NCI-H2081 treated with DMSO at 0.1 percent for 48 hours (cell line): ENCODE measurements at places on chromosomes 3 and 15.

- DNase-seq = no peak
These were observed 13.1 kb downstream of the CCR5AS start for GRCh38 chr3:46393554-46394434.

DNA sequence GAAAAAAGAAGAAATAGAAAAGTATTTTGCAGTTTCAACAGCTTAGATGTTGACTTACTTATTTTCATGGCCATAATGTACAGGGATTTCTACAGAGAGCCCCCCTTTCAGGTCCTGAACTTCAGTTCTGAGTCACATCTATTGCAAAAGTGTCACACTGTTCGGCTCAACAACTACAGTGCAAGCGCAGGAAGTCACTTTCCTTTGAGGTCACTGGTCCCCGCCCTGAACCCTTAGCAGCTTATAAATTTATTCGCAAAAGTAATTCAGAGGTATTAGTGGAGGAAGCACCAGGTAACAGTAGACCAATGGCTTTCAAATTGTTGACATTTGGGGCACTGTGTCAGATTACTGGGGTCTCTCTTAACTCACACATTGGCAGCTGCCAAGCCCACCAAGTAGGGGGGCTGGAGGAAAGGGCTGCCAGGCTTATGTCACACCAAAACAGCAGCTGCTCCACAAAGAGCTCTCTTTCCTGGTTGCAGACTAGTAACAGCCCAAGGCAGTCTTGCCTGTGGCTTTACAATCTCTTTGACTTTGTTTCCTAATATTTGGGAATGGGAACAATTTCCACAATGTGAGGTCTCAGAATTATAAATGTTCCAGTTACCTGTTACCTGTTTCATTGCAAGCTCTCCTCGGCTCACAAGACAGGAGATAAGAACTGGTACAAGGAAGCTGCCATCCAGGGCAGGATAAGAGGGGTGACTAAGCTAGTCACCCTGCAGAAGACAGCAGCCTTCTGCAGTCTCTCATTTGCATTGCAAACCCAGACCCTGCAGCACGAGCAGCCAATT is 130.2 kb upstream of the STRIT1 start:
- no peak for DNase-seq

- no peak for DNase-seq
These were observed 294.8 kb upstream of the EPHA3 start for GRCh38 chr3:88812576-88812975.

- no peak for DNase-seq
These were observed 746.8 kb upstream of the LMCD1 start for GRCh38 chr3:7754653-7755441.

DNA sequence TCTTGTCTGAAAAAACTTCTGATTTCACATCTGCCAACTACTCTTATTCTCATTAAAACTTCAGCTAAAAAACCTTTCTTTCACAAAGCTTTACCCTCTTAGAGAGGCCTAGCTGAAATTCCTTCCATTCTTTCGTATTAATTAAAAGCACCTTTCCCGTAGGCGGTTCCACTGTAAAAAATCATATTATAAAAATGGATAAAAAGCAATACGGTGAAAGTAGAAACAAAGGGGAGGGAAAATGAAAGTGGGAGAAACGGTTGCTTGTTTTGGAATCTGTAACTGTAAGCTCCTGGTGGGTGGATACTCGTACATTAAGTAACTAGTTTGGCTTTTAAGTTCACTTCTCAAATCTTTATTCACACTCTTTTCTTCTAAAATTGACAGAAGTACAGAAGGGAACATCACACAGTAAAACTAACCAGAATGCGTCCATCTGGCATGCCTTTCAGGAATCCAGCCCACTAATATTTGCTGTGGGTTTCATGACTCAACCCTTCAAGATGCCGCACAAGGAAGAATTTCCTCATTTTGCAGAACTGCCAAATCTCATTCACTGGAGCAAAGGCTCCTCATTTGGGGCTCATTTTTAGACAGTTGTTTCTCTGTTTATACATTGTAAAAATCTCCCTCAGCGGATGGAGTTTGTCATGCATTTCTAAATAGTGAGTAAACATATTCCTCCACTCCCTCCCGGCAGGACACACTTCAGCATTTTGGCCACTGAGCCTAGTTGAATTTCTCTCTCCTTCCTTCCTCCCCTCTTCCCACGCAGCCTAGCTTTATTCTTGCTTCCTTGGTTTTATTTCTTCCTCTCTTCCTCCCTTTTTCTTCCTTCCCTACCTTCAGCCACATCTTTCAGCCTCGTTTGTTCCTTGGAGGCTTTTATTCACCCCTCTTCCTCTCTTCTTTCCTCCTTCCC is 419.5 kb upstream of the NAALADL2 start:
- DNase-seq = peak; percentile 86

GRCh38 chr3:55562700-55563099 is 75.6 kb upstream of the WNT5A start:
- DNase-seq = no peak

GRCh38 chr3:196399485-196399945 is 32.7 kb downstream of the UBXN7 start:
- no peak for DNase-seq

- no peak for DNase-seq
These were observed 19.2 kb downstream of the BLOC1S6 start for GRCh38 chr15:45606413-45606812.

GRCh38 chr3:96959474-96959873 is 145.1 kb downstream of the EPHA6 start:
- no peak for DNase-seq

DNA sequence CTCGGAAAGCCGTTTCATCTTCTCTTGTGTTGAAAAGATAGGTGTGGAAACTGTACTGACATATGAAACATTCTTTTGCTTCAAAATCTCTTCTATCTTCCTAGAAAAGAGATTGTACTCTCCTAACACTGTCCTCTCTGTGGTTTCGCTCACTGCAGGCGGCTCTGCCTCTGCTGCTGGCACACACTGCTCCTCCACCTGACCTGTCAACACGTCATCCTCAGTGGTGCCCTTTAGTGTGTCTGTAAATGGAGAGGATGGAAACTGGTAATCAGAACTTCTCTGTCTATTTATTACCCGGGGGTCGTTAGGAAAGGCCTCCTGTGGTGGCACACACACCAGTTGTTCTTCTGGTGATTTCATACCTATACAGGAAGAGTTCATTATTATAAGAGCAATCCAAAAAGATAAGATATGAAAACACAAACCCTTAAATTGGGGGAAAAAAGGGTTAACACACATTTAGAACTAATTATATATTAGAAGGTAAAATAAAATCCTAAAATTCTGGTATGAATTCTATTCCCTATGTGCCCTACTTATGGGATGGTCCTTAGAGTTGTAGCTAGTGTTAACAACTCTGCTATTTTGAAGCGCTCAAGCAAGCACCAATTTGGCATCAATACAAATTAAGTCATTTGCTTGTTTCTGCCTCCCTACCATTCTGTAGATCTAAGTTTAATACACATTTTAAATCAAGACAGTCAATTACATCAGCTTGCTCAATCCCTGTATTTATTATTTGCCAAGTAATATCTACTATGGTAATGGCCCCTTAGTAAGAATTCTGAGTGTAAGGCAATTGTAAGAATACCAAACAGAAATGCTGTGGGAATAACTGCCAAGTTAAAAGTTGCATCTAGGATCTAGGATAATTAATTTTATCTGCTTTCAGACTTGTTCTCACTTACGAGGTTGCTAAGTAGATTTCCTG is 49.2 kb downstream of the TASOR start:
- no peak for DNase-seq

DNA sequence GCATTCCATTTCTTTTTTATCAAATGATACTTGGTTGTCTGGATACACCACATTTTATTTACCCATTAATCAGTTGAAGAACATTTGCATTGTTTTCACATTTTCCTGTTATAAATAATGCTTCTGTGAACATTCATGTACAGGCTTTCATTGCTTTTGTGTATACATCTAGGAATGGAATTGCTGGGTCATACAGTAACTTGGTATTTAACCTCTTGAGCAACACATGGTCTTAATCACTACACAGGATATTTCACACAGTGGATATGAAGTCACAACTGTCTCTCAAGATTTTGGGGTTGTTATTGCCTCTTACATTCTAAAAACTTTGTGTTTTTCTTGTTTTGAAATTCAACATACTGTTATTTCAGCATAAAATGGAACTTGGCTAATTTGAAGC is 48.2 kb downstream of the C3orf85 start:
- no peak for DNase-seq

GRCh38 chr3:13135251-13135810 is 62.1 kb upstream of the IQSEC1 start:
- no peak for DNase-seq

DNA sequence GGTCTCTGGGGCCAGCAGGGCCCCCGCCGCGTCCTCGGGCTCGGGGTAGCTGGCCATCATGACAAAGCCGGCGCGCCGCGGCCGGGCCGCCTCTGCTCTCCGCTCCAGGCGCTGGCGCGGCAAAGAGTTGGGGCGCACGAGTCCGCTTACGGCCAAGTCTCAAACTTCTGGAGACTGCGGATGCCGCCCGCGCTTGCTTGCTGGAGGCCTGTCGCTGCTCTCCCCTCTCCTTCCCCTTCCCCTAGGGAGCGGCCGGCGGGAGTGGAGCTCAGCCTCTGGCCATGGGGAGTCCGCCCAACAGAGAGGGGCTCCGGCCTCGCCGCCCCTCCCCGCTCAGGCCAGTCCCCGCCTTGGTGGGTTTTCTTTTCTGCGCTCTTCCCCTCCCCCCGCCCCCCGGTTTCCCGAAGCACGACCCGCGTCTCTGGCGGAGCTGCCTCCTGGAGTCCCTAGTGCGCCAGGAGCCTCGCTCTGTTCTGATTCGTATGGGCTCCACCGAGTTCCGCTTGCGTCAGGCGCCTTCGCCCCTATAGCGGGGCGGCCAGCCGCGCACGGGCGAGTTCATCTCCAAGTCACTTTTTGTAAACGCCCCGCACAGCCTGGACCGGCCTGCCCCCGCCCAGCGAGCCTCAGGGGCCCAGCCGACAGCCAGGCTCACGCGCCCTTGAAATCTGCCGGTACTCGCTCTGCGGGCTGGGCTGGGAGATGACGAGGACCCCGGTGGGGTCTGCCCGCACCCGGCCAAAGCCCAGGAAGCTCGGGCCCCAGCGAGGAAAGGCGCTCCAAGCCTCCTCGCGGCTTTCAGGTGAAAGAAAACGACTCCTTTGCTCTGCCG is at the start of the genes FOXL2 and FOXL2NB:
Gene FOXL2 (minus strand): TSS at position 475 of the 832 bp plus-strand sequence. CDS start 415 bp downstream, at position 60.
Gene FOXL2NB (plus strand): TSS at position 555 of the 832 bp plus-strand sequence. CDS start 148 bp downstream, at position 703.
- no peak for DNase-seq

DNA sequence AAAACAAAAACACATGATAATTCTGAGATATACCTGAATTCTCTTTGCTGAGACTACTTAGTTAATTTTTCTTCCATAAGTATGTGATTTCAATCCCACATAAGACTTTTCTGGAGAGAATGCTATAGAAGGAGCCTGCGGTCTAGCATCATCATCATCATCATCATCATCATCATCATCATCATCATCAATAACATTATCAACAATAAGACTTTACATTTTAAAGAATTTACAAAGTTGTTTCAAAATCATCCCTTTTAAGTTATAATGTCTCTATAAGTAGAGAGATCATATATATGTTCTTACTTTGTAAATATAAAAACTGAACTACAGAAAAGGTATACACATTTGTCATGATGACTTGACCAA is 965.3 kb downstream of the ROBO1 start:
- DNase-seq = no peak

- DNase-seq = no peak
These were observed 102.2 kb upstream of the MANF start for GRCh38 chr3:51282931-51283330.

- no peak for DNase-seq
These were observed 321.5 kb upstream of the ICE2 start for GRCh38 chr15:60800299-60801072.

- DNase-seq = no peak
These were observed 93.2 kb downstream of the SLCO3A1 start for GRCh38 chr15:91946581-91947292.

DNA sequence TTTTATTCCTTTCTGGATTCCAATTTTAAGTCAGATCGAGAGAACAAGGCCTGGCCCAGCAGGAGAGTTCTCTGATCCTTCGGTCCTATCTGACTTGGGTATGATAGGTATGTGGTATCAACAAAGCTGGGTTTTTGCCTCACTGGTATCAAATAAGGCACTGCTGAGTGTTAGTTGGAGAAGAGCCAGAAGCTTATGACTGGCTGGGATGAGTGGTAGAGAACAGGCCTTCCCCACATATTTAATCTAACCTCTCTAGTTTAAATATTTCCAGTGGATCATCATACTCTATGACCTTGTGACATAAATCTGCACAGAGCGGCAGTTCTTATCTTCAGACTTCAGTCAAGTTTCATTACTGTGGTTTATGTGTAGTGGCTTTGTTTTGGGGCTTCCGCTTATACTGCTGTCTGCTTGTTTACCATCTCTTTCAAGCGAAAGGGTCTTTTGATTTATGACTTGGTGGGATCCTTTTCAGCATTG is 164.5 kb downstream of the PTPRG start:
- no peak for DNase-seq

- no peak for DNase-seq
These were observed 10.2 kb downstream of the CD276 start for GRCh38 chr15:73694419-73694818.

DNA sequence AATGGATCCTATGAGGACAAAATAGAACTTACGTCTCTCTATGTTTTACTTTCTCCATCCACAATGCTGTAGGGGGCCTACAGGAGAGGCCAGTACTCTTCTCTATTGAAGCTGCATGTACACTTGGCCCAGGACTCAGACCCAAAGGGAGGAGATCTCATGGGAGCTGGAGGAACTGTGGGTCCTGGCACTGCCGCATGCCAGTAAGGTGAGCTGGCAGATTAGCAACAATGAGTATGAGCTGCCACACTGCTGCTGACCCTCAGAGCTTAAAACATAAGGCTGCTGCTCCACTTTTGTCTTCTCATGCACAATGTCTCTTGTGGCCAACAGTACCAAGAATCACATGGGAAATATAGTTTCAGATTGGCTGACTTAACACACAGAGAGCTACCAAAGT is 57.8 kb upstream of the TBC1D5 start:
- no peak for DNase-seq

DNA sequence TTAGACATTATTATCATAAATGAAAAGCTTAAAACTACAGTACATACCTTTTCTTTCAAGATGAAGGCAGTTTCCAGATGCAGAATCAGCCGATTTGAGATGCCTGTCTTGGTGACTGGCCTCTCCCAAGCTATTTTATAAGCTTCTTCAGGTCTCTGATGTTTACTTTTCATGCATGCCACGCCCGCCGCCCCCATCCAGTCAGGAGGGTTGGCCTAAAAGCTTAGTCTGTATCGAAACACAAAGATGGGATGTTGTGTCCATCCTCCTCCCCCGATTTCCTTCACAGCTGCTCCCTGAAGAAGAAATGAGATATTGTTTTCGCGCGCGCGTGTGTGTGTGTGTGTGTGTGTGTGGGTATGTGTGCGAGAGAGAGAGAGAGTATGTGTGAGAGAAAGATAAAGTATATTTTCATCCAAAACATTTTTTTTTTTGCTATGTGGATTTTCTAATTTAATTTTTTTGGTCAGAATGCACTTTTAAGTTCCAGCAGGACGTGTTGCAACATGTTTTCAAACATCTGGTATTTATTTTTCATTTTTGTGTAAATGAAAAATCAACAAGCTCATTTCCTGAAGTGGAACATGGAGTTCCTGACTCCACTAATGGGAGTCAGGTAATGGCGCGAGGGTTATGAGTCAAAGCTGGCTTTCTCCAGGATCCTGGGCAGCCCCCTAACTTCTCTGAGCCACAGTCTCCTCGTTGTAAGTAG is at the start of gene APOD:
Gene APOD (minus strand): TSS at position 110 of the 712 bp plus-strand sequence. CDS start 4,479 bp downstream, outside the sequence.
- no peak for DNase-seq

GRCh38 chr3:11560746-11561145 is 83.0 kb downstream of the VGLL4 start:
- DNase-seq = no peak

GRCh38 chr3:13348661-13349396 is 71.3 kb downstream of the NUP210 start:
- no peak for DNase-seq
